ENCODE measurements at places on chromosomes 4 and X.

GRCh38 chr4:181599134-181599533, 644.1 kb upstream of the TENM3 start:
- no peak for DNase-seq

- peak; percentile 90 for DNase-seq
Measured at GRCh38 chrX:152637649-152638442, at the start of gene GABRQ. Gene GABRQ (plus strand): TSS chrX:152637895. CDS start chrX:152638203, 308 bp downstream.

GRCh38 chrX:83771664-83772063, 89.3 kb upstream of the CYLC1 start:
- no peak for DNase-seq

DNA sequence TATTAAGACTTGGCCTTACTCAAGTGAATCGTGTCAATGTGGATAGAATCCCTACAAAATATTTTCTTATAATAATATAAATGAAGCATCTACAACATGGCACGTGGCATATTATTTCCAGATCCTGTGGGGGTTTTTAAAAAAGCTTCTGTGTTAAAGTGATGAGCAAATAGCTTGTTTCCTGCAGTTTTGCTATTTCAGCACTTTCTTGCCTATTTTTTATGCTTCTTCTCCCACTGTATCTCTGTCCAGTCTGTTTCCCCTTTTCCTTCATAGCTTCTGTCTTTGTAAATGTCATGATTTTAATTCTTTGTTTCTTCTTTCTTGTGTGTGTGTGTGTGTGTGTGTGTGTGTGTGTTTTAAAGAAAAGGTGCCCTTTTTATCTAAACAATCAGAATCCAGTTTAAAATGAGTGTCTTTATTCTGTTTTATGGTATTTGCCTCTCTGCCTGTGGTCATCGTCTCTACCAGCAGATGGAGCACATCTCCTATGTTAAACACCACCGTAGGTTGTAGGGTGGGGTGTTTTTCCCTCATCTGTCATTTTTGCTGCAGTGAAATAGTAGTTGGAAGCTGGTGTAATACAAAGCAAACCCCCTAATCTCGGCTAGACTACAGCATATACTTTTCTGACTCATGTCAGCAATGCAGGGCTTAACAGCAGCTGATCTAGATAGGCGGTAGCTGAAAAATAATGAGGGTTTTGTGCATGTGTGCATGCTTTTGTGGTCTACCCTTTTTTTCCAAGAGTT, 33.1 kb downstream of the FTHL17 start:
- peak; percentile 22 for DNase-seq

- DNase-seq, result peak; percentile 42
Measured at GRCh38 chr4:76458825-76459224, 23.8 kb downstream of the SHROOM3 start.

DNA sequence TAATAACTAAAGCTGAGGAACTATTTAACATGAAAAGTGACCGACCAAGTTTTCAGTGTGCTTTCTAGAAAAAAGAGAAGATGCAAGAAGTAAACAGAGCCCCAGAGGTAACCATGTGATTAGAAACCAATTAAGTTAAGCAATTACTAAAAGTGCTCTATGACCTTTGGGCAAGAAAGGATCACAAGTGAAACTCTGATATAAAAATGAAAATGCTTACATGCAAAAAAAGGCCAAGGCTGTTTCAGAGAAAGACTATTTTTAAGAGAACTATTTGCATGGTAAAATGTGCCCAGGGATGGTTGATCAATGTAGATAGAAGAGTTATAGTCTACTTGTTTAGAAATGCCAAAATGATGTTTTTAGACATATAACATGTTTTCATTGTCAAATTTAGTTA, 22.0 kb downstream of the KLHL15 start:
- no peak for DNase-seq

DNA sequence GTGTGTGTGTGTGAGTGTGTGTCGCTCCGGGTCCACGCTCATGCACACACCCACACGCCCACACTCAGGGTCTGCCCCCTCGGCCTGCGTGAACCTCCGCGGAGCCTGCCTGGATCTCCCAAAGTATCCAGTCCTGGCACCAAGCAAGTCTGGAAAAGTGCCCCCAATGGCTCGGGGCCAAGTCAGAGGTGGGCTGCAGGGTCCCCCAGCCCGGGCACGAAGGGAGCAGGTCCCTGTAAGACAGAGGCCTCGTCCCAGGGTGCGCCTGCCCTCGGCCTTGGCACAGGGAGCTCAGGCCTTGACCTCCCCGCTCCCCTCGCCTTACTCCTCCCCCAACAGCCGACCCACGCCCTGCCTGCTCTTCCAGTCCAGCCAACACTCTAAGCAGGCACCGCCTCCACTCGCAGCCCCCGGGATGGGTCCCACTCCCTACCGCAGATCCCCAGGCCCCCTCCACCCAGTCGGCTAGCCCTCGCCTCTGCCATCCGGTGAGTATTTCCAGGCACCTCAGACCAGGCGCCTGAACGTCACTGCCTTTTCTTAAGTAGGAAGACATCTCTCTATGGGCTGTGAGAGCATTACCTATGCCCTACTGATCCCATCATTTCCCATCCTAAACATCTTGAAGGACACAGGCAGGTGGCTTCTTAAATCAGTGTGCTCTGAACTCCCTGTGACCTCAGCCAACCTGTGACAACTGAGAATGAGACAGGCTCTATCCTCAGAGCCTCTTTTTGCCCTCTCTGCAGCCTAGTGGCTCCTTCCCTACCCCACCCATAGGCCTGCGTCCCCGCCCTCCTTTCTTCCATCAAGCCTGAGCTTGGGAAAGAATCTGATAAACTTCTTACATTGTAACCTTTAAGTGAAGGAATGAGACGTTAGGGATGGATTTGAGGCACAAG, 704 bp downstream of the FAM114A1 start:
- peak; percentile 26 for DNase-seq

GRCh38 chr4:124179506-124180186, 532.9 kb downstream of the ANKRD50 start:
- no peak for DNase-seq

DNA sequence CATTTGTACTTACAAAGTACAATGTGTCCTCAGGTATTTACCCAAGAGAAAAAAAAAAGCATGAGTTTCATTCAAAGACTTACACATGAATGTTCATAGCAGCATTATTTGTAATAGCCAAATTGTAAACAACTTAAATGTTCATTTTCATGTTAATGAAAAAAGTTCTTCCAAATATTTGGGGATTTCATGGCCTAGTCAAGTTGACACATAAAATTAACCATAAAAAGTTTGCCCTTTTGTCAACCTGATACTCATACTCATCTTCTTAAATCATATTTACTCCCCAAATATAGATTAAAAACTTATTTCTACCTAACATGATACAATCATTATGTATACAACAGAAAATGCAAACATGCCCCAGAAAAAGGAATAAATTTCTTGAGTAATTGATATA, 112.5 kb upstream of the EMCN start:
- DNase-seq, result no peak

GRCh38 chrX:1105671-1106419, 106.6 kb downstream of the CRLF2 start:
- DNase-seq, result no peak

- DNase-seq, result no peak
Measured at GRCh38 chr4:166991006-166991561, 243.2 kb downstream of the SPOCK3 start.

DNA sequence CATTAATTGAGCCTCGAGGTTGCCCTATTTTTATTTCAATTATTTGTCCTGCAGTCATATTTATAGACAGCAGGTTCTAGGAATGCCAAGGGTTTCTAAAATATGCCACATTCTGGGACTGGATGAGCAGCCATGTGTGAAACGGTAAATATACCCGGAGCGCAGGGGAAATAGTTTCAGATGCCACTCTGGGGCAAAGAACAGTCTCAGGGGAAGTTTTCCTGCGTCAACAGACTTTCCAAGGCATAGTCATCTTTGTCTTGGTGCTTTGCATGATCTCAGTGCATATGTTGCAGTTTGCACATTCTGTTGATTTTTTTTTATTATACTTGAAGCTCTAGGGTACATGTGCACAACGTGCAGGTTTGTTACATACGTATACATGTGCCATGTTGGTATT, 71.0 kb downstream of the GPAT3 start:
- DNase-seq, result no peak

- no peak for DNase-seq
Measured at GRCh38 chr4:7403001-7403400, 31.7 kb downstream of the PSAPL1 start.

DNA sequence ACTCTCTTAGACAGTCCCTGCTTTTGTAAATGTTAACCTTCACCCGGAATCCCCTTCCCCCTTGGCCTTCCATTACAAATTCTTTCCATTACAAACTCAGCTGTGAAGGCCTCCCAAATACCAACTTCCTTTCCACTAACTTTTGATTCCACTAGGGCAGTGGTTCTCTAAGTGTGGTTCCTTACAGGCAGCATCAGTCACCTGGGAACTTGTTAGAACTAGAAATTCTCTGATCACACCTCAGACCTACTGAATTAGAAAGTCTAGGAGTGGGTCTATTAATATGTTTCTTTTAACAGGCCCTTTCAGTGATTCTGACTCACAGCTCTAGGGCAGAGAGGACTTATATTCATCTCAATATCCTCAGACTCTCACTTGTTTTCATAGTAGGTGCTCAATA, 19.0 kb upstream of the MRPL1 start:
- no peak for DNase-seq

GRCh38 chr4:87097075-87097474, 123.3 kb downstream of the KLHL8 start:
- peak; percentile 30 for DNase-seq

DNA sequence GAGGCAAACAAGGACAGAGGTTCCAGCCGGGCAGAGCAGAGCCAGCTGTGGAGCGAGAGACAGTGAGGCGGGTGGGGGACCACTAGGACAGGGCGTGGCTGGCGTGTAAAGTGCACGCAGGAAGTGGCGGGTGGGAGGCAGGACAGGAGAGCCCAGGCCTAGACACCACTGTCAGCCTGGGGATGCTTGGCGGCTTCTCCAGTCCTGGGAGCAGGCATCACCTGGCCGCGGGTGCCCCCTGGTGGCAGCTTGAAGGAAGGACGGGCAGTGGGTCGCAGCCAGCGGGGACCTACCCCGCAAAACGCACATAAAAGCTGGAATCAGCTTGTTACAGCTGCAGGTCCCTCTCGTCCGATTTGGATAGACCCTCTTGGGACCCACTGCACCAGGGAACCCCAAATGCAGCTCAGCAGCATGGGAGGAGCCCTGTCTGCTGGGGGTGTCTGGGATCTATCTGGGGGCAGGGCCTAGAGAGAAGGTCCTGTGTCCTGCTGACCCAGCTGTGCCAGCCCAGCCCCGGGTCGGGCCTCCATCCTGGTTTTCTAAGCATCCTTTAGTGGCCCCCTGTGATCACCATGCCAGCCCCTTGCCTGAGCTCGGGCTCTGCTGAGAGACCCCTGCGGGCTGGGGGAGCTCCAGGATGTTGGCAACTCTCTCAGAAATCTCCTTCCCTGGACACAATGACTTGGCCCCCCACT, 57.7 kb downstream of the WFS1 start:
- DNase-seq, result peak; percentile 89

GRCh38 chr4:145935253-145936141, 3.1 kb downstream of the ZNF827 start:
- peak; percentile 52 for DNase-seq

GRCh38 chrX:94401426-94401825, 727.4 kb downstream of the FAM133A start:
- no peak for DNase-seq

DNA sequence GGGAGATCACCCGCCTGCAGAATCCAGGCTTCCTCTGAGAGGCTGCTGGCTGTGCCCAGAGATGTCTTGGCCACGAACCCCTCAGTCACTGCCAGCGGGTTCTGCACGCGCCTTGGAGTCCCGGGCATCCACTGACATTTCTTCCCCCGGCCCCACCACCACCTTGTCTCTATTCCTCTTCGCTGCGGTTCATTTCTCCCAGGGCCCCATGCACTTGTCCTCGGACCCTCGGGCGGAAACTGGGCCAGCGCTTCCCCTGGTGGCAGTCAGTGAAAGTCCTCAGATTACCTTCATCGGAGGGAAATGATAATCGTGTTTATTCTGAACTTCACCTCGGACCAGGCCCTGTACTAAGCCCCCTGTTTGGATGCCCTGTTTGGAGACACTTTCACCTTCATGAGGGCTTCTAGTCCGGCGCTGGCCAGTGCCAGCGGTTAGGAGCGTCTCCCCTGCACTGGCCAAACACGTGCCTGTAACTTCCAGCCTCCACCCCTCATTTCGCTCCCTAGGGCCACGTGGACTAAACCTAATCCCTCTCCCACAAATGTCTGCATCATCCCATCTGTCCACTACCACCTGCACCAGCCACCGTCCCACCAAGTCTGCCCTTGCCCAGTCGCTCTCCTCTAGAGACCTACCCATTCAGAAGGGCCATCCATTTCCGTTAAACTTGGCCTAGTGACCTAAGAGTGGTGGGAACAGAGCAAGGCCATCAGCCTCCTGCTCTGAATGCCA, 82.0 kb downstream of the DCTD start:
- peak; percentile 47 for DNase-seq

DNA sequence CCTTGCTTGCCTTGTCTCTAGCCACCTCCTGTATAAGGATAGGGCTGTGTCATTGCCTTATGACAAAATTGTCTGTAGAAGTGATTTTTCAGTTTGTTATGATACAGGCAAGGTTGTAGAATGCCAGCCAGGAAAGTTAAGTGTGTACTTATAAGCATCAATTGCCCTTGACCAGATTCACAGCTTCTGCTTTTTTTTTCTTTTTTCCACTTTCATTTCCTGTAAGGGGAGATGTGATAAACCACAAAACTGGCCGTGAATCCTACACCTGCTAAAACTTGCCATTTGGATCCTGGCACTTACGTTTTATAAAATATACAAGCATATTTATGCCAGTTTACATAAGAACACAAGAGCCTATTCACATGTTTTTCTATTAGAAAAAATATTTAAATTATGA, 35.0 kb upstream of the BMPR1B start:
- no peak for DNase-seq

GRCh38 chr4:152246659-152247058, 289.2 kb downstream of the FBXW7 start:
- no peak for DNase-seq

GRCh38 chrX:10620121-10620699, at the start of gene MID1:
Gene MID1 (minus strand): TSS chrX:10620585. CDS start chrX:10567547, 53,038 bp downstream.
- DNase-seq, result peak; percentile 74

DNA sequence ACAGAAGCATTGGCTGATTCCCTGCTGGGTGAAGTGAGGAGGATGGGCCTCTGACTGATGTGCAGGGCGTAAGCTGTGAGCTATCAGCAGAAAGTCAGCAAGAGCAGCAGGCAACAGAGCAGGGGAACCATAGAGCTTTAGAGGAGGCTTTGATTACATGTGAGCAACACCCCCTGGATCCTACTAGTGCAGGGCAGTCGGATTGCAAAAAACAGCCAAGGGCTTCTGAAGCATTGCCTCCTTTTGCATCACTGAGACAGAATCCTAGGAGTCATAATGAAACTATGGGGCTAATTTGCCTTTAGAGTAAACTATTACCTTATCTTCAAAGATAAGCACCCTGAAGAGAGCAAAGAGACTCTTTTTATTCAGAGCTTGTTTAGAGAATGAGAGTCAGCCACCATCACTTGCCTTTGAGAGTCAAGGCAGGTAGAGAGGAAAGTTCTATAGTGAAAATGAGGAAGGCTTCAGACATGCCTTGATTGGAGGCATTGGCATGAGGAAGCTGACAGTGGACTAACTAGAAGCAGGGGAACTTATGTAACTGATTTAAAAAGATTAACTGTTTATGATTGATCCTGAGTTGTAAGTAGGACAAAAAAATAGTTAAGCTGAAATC, 420.3 kb downstream of the PDHA2 start:
- no peak for DNase-seq
